Fibroblast of upper back skin (primary cell): ENCODE measurements at places on chromosomes 4 and X.

GRCh38 chr4:9925750-9926439 lies 95.4 kb downstream of the SLC2A9 start:
- no peak for DNase-seq

- DNase-seq, result no peak
Measured at GRCh38 chrX:47687263-47687662, 28.3 kb upstream of the UXT start.

GRCh38 chr4:122701061-122701460 lies 31.4 kb upstream of the BBS12 start:
- DNase-seq, result no peak

DNA sequence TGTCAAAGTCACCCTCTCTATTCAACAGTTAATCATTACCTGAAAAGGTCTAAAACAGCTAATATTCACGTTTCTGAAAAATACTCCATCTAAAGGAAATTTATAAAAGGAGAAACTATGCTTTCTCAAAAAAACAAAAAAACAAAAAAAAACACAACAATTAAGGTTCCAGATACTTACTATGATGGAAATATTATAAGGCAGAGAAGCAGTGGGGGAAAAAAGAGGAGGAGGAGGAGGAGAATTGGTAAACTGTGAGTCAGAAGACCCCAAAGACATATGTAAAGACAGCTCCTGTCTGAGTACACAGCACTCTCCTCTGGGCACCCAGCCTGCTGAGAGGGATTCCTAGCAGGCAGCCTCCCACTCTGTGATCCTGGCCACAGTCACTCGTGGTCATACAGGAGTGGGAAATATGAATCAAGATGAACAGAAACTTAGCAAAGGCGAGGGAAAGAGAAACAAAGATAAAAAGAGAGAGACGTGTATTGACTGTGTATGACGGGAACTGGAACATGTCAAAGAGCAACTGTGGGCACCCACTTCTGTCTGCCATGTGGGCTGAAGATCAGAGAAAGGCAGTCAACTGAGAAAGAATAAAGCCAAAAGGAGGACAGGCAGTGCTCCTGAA lies 12.5 kb downstream of the KLHL15 start:
- DNase-seq, result no peak

DNA sequence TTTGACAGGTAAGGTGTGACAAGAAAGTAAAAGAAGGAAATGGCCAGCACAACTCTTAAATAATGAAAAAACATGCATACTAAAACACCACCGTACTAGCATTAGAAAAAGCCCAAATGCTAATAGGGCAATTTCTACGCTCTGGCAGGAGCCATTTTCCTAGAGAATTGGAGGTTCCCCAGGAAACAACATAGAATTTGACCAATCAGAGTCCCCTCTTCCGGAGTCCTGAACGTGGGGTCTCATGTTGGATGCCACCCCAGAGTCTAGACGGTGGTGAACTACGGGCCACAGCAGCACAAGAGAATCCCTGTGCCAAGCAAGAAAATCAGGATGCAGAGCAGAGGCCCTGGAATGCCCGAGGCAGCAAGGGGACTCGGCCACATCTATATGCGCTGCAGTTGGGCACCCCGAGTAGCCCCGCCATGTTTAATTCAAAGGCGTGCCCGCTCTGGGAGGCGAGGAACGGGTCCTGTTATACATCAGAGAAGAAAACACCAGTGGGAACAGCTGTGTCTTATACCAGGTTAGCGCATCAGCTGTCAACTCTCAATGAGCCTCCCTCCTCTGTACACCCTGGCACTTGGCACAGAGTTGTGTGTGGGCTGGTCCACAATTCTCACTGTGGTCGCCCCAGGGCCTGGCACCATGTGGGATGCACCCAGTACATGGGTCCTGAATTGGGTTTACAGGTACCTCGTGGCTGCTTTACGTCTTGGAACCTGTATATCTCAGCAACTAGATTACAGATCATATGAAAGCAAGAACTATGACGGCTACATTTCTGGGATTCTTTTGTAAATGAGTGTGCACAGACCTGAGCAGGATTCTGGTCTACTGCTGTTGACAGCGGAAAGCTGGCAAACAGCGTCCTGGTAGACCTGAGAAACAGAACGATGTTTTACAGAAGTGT lies 52.1 kb downstream of the SEL1L3 start:
- DNase-seq, result no peak

DNA sequence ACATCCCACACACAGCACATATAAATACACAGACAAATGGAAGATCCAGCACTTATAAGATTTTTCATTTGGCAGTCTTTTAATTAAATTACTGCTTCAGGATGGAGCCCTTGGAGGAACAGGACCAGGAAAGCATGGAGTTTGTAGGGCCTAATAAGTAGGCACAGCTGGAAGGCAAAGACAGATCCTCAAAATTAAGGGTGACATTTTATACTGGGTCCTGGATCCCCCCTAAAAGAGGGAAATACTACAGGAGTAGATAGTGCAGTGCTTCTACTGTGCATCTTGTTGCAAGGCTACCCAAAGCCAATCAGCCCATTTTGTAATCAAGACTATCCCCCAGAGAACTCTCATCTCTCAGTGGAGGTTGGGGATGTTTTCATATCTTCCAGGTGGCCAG lies 1860.7 kb upstream of the PCDH10 start:
- no peak for DNase-seq

- no peak for DNase-seq
Measured at GRCh38 chr4:18042754-18043153, 21.2 kb upstream of the LCORL start.

DNA sequence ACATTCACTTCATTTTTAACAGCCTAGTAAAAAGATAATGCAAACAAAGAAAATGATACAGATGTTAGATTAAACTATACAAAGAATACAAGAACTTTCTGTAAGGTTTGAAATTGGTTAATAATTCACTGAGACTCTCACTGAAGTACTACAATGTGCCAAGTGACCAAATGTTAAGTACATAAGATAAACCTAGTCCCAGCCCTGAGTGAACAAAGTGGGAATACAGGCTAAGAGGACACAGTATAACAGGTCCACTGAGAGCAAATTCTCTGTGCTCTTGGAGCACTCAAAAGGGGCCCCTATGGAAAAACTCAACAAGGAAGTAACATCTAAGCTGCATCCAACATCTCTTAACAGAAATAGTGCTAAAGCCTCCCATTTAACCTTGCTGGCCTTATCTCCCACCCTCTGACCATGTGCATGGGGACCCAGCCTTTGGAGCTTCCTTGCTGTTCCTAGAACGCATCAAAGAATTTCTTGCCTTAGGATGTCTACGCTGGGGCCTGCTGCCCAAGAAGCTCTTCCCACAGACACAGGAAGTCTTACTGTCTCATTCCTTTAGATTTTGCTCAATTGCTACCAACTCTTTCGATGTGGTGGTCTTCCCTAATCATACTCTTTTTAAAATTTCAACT lies 113.4 kb downstream of the ZAR1 start:
- no peak for DNase-seq

- DNase-seq, result no peak
Measured at GRCh38 chr4:66906314-66906713, 639.0 kb downstream of the CENPC start.

- DNase-seq, result no peak
Measured at GRCh38 chrX:66042307-66043077, 2.6 kb upstream of the VSIG4 start.
